Astrocyte (in vitro differentiated cells and primary cell): ENCODE measurements at places on chromosomes 3 and 15. TPM values are rescaled to one million over a fixed set of nuclear protein-coding genes. Genes with fewer than 3 reads are reported as not detected.

- H3K4me3 ChIP-seq, result no peak overlapping the region
- peak; percentile 17 for DNase-seq
- no peaks in the 10 kb centered on the region for H3K27me3 ChIP-seq
- no peaks in the 10 kb centered on the region for H3K36me3 ChIP-seq
These were observed 6.0 kb upstream of the B3GNT5 start for GRCh38 chr3:183247011-183247589.

- no peaks in the 10 kb centered on the region for H3K36me3 ChIP-seq
- DNase-seq, result no peak
- no peak overlapping the region for H3K27ac ChIP-seq
- no peak overlapping the region for H3K4me3 ChIP-seq
These were observed 30.4 kb downstream of the MGA start for GRCh38 chr15:41690636-41691035.

GRCh38 chr3:138933981-138934691, 12.8 kb downstream of the FOXL2 start:
- H3K4me1 ChIP-seq, result peaks cover 3% of the 10 kb centered on the region
- no peaks in the 10 kb centered on the region for H3K36me3 ChIP-seq
- DNase-seq, result no peak
- peaks cover 40% of the 10 kb centered on the region for H3K27me3 ChIP-seq

DNA sequence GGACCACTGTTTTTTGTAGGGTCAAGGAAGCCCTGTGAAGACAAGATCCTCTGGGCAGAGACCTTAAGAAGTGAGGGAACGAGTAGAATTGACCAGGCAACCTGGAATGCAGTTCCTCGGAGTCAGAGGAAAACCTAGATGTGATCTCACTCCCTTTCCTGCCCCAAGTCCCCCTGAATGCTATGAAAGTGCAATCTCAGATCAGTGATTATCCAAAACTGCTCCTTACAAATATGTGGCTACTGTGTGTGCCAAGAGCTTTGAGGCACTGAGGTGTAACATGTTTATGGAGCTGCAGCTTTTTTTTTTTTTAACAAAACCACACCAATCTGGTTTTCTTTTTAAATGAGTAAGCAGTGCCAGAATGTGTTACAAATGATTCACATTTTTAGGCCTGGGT, 35.8 kb downstream of the THSD4 start:
- H3K4me1 ChIP-seq, result peaks cover 13% of the 10 kb centered on the region
- peak; percentile 92 for DNase-seq
- H3K4me3 ChIP-seq, result no peak overlapping the region
- H3K36me3 ChIP-seq, result peaks cover 5% of the 10 kb centered on the region

- H3K4me1 ChIP-seq, result peaks cover 3% of the 10 kb centered on the region
- no peak overlapping the region for H3K4me3 ChIP-seq
- no peaks in the 10 kb centered on the region for H3K27me3 ChIP-seq
- peak; percentile 14 for DNase-seq
These were observed 83.0 kb upstream of the NAALADL2 start for GRCh38 chr3:174776123-174776522.

- H3K36me3 ChIP-seq, result no peaks in the 10 kb centered on the region
- peak overlapping the region; percentile 66 for H3K27ac ChIP-seq
These were observed 24.5 kb upstream of the EBLN2 start for GRCh38 chr3:73036694-73037591.

- peak within 1 kb of the TSS; percentile 95 for H3K27ac ChIP-seq
- H3K4me1 ChIP-seq, result peaks cover 17% of the 10 kb centered on the region
- H3K27me3 ChIP-seq, result no peaks in the 10 kb centered on the region
- peak within 1 kb of the TSS; percentile 78 for H3K4me3 ChIP-seq
- no peaks in the 10 kb centered on the region for H3K36me3 ChIP-seq
- peak; percentile 90 for DNase-seq
These were observed at the start of the genes KIF9 and KLHL18 for GRCh38 chr3:47282424-47283192. KIF9 (minus strand) TSS chr3:47282799; CDS start chr3:47277374, 5,425 bp downstream. KLHL18 (plus strand) TSS chr3:47282944; CDS start chr3:47282966, 22 bp downstream.

DNA sequence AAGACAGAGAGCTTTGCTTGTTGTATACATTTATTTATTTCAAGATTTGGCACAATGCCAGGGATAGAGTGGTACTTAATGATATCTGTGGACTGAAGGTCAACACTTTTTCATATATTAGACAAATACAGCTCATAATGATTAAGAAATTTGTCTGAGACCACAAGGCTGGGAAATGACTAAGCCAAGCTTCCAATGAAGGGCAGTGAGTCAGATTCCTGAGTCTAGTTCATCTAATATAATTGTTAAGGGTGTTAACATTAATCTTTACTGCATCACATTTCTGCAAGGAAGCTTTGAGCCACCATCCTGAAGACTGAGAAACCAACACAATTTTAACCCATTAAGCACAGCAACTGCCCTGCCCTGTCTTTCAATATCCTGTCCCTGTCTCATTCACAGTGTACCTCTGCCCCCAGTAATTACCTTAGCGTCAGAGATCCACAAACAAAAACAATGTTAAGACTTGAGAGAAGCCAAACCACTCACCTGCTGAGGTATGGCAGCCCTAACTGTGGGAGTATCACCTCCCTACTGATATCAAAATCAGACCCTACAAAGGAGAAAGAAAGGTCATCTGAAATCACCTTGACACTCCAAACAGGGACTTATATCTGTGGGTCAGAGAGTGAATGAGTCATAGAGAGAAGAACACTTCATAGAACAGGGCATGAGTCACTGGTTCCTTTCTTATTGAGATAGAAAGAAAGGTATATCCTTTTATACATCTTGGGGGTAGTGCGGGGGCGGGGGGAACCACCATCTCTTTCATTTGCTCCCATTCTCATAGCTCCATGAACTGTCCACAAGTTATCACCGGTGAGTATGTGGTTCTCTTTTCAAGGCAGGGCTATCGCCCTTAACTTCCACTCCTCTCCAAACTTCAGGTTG, 74.7 kb downstream of the MAGI1 start:
- H3K36me3 ChIP-seq, result no peaks in the 10 kb centered on the region
- H3K27me3 ChIP-seq, result no peaks in the 10 kb centered on the region
- peaks cover 18% of the 10 kb centered on the region for H3K4me1 ChIP-seq
- peak overlapping the region; percentile 74 for H3K27ac ChIP-seq
- H3K4me3 ChIP-seq, result peak overlapping the region; percentile 30

DNA sequence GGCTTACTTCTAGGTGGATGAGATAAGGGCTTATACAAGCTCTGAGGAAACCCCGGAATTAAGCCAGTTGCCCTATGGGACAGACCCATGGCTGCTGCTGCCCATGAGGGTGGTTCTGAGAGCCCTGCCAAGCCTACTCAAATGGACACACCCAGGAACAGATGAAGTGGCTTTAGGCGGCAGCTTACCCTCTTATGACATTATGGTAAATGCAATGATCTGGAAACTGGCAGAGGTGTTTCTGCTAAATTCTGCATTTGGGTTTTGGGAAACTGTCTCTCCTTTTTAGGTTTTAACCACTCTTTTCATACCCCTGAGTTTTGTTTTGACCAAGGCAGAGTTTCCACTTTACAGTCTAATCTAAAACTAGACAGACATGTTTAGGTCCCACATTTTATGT, 9.0 kb upstream of the ZBED2 start:
- H3K27me3 ChIP-seq, result no peaks in the 10 kb centered on the region
- H3K27ac ChIP-seq, result no peak overlapping the region
- no peaks in the 10 kb centered on the region for H3K4me1 ChIP-seq
- no peak for DNase-seq
- no peaks in the 10 kb centered on the region for H3K36me3 ChIP-seq

DNA sequence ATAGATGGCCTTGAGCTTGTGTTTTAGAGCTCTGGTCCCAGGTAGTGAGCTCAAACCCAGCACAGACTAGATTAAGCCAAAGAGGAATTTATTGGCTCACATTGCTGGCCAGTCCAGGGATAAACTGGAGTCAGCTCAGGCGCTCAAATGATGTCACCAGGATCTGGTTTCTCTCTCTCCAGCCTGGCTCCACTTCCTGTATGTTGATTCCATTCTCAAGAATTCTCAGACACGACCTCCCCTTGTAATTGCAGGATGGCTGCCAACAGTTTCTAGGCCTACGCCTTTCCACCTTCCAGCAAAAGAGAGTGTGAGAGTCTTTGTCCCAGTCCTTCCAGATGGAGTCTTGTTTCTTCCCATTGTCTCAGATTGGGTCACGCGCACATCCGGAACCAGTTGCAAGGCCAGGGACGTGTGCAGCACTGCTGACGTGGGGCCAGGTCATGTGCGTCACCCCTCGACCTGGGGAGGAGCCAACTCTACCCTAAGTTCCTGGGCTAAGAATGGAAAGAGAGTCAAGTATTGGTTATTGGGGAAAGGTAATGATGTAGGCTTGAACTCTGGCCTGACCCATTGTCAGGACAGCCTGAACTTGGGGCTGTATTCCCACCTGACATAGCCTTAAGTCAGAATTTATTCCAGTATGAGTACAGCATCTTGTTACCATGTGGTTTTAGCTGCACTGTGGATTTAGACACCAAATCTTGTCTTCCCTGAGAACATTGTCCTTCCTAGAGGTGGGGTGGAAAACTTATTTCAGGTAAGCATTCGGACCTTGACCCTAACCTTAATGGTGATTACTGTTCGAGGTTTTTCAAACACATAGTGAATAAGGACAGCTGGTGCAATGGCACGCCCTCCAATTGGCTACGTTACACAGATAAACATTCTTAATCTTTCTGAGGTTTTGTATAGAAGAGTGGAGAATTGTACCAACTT, 31.6 kb downstream of the CACNA1D start:
- no peaks in the 10 kb centered on the region for H3K36me3 ChIP-seq
- H3K4me1 ChIP-seq, result no peaks in the 10 kb centered on the region
- no peak overlapping the region for H3K27ac ChIP-seq
- H3K4me3 ChIP-seq, result no peak overlapping the region

DNA sequence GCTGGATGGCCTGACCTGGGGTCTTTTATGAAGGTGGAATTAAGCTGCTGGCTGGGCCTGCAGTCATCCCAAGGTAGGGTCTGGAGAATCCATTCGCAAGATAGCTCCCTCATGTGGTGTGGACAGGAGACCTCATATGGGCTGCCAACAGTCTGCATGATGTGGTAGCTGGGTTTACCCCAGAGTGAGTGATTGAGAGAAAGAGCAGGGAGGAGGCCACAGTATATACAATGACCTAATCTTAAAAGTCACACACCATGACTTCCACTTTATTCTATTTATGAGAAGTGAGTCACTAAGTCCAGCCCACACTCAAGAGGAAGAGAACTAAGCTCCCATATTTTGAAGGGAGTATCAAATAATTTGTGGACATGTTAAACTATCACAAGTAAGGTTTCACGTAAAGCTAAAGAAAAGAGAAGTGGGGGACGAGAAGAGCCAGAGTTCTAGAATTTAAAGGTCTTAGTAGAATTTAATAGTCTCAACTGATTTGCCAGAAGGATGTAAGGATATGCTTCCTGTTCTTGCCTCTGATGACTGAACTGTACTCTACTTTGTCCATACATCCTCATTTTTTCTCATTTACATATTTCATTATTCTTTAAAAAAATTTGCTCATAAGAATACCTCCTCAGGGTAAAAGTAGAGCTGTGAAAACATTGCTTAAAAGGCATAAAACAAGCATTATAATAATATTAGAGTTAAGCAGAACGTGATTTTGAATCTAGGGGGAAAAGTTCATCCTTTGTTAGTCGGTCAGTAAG, 184.4 kb downstream of the PEX5L start:
- no peaks in the 10 kb centered on the region for H3K27me3 ChIP-seq
- H3K27ac ChIP-seq, result peak overlapping the region; percentile 45
- H3K4me3 ChIP-seq, result no peak overlapping the region
- DNase-seq, result peak; percentile 74
- H3K36me3 ChIP-seq, result no peaks in the 10 kb centered on the region
- no peaks in the 10 kb centered on the region for H3K4me1 ChIP-seq

DNA sequence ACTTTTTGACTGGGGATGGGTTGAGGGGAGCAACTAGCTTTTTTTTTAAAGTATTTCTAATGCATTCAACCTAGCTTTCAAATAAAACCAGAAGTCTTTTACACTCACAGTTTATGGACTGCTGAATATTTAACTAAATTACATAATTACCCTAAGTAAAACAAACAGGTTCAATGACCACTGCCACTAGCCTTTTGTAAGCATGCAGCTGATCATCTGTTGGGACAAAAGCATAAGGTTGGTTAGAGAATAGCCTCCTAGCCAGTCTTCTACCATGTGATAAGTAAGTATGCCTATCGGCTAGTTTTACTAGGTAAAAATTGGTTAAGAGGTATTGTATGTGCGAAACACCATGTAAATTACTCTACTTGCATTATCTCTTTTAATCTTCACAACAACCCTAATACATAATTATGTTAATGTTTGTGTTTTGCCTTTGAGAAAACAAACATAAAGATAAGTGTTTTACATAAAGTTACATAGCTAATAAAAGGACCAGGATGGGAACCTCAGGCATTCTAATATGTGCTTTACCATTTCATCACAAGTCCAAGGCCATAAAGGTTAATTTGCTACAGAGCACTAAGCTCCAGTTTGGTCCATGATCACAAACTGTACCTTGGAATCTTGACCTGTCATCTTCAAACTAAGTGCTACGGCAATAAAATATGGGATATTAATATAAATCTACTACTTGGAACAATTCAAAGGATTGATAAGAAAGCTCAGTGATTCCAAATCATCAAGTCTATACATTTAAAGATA, 13.2 kb downstream of the PFN2 start:
- H3K36me3 ChIP-seq, result peaks cover 11% of the 10 kb centered on the region
- no peaks in the 10 kb centered on the region for H3K4me1 ChIP-seq
- H3K27me3 ChIP-seq, result no peaks in the 10 kb centered on the region
- DNase-seq, result no peak
- H3K27ac ChIP-seq, result no peak overlapping the region

DNA sequence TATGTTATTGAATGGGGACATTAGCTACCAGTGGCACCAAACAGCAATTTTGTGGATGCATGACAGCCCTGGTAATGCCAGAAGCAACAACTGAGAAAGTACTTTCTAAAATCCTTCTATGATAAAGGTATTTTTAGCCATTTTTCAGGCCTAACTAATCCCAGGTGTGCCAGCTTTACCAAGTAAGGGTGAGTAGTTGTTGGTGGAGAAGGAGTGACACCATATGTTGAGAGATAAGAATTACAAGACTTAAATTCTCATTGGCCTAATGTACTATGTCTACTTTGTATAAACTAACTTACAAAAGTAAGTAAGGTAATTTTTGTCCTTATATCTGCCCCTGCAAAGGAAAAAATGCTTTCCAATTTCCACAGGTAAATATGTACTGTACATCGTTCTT, 4.1 kb upstream of the COX17 start:
- H3K36me3 ChIP-seq, result no peaks in the 10 kb centered on the region
- no peak overlapping the region for H3K4me3 ChIP-seq
- peak; percentile 33 for DNase-seq
- peaks cover 3% of the 10 kb centered on the region for H3K4me1 ChIP-seq
- H3K27me3 ChIP-seq, result peaks cover 5% of the 10 kb centered on the region

The PLCH1 gene
- total RNA-seq, result 0.65 and 1.2 TPM in 2 replicates

The MAP6D1 gene
- total RNA-seq, result 4.6 and 4.8 TPM in 2 replicates

The TM4SF1 gene
- 28.9 and 31.3 TPM in 2 replicates for total RNA-seq

The GOLIM4 gene
- total RNA-seq, result 51.5 and 53.7 TPM in 2 replicates

The PRKCI gene
- total RNA-seq, result 59.3 and 65.2 TPM in 2 replicates

The NR1I2 gene
- total RNA-seq, result not detected in 2 replicates
